Uterus (tissue), 4 donors: ENCODE measurements at places on chromosomes 2 and 18. TPM values are rescaled to one million over a fixed set of nuclear protein-coding genes. Genes with fewer than 3 reads are reported as not detected.

Gene CCL20
- total RNA-seq, result not detected

Gene PTPRN
- 0.55 TPM for total RNA-seq

Gene PCBP1
- 294 TPM for total RNA-seq

Gene HRH4
- not detected for total RNA-seq

Gene TMEM237
- 52.1 TPM for total RNA-seq

Gene CNTNAP5
- total RNA-seq, result not detected

Gene TTC27
- 10.5 TPM for total RNA-seq

Gene OTOF
- total RNA-seq, result not detected

Gene RAPGEF4
- 26.2 TPM for total RNA-seq

GRCh38 chr18:2303517-2304238 lies 267.6 kb downstream of the METTL4 start:
- no peak for DNase-seq

DNA sequence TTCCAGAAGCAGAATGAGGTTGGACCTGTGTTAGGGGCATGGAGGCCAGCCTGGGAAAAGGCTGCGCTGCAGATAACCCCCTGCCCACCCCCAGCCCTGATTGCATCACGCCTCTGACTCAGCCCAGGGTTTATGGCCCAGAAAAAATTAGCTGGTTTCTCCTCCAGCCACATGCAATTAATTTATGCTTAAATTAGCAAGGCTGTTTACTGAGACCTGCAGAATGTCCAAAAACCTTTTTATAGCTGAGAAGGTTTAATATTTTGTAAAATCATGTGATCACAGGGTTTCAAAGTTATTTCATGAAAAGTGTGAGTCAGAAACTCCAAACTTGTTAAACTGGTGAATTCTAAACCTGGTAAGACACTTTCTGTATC lies 123.1 kb upstream of the HDAC4 start:
- peak; percentile 79 for DNase-seq

DNA sequence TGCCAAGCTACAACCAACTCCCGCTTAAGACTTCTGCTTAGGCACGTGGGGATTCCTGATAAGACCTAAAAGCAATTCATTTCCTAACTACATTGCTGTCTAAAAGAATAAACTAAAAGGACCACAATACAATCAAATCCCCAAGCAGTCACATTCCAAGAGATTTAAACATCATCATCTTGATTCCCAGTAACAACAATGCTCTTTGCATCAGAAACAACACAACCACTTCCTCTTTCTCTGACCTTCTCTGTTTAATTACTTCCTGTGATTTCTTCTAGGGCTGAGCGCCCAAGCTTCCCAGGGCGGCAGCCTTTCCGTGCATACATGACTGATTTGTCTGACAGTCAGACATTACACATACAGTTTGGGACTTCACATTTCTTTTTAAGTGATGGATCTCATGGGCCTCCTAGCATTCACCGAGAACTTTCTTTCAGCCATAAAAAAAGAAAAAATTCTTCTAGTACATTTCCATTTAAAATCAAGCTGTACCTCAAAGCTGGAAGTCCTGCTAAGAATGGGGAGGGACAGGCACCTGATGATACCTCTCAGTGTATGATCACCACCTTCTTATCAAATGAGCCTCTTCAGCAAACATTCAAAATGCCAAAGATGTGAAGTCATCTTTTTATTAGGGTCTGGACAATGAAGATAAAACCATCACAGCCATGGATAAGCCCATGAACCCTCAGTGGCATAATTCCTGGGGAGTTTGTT lies 11.5 kb downstream of the SPRED2 start:
- DNase-seq, result no peak

DNA sequence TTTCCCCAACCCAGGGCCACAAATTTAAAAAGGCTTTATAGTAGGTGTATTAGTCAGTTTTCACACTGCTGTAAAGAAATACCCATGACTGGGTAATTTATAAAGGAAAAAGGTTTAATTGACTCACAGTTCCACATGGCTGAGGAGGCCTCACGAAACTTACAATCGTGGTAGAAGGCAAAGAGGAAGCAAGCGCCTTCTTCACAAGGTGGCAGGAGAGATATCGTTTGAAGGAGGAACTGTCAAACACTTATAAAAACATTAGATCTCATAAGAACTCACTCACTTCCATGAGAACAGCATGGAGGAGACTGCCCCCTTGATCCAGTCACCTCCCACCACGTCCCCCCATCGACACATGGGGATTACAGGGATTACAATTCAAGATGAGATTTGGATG lies 70.4 kb downstream of the FECH start:
- no peak for DNase-seq

GRCh38 chr2:67389286-67389685 lies 7.8 kb upstream of the ETAA1 start:
- DNase-seq, result no peak

DNA sequence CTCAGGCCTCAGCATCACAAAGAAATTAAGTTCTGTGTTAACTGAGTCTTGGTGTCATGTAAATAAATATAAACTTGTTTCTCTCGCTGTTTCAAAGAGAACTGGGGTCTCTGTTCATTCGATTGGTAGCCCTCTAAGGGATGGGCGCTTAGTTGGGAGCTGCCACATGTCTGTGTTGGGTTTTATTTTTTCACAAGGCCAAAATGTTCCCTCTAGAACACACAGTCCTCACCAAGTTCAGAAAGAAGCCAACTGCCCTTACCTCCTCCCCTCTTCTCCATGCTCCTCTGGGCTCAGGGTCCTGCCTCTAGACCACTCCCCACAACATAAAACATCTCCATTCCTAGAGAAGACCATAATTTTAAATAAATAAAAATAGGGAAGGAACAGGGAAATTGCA lies 490.9 kb downstream of the TNS1 start:
- no peak for DNase-seq

GRCh38 chr18:8140841-8141501 lies 468.3 kb upstream of the RAB12 start:
- DNase-seq, result peak; percentile 73

- DNase-seq, result no peak
Measured at GRCh38 chr2:17646838-17647701, 106.5 kb downstream of the SMC6 start.

DNA sequence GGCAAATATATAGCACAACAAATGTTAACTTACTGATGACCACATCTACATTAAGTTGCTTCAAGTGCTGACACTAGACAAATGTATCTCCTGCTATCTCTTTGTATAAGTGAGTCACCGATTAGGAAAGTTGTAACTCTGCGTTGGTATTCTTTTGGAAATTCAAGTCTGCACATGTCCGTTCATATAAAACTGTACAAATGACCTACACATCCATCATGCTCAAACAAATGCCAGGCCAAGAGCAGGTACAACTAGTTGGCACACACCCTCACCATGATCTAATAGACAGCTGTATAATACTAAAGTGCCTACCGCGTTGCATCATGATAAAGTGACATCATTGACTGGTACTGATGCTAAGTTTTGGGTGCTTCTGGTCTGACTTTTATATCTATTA lies 141.1 kb downstream of the RBMS1 start:
- DNase-seq, result no peak

GRCh38 chr2:96317584-96317997 lies 7.5 kb upstream of the ITPRIPL1 start:
- no peak for DNase-seq

GRCh38 chr2:182228073-182228473 lies 198.8 kb downstream of the PDE1A start:
- DNase-seq, result no peak

- no peak for DNase-seq
Measured at GRCh38 chr18:63145851-63146555, 173.6 kb downstream of the BCL2 start.

DNA sequence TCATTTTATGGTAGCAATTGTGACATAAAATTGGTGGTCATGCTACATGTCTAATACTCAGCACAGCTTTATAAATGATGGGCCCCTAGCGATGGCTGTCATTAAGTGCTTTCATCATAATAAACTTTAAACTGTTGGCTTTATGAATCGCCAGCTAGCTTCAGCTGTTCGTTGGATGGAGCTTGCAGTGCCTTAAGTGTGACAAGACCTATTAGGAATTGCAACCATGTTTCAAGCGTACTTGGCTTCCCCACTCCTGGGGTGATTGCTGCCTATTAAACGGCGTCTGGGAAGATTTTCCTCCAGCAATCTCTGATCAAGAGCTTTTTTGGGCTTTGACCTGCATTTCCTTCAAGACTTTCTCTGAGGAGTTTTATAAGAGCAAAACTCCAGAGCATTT lies 164.5 kb upstream of the SIX3 start:
- no peak for DNase-seq

- DNase-seq, result no peak
Measured at GRCh38 chr2:46854260-46854659, 61.3 kb downstream of the MCFD2 start.

GRCh38 chr2:134087371-134087921 lies 166.4 kb upstream of the MGAT5 start:
- no peak for DNase-seq

GRCh38 chr2:3212984-3213383 lies 164.6 kb downstream of the EIPR1 start:
- no peak for DNase-seq

DNA sequence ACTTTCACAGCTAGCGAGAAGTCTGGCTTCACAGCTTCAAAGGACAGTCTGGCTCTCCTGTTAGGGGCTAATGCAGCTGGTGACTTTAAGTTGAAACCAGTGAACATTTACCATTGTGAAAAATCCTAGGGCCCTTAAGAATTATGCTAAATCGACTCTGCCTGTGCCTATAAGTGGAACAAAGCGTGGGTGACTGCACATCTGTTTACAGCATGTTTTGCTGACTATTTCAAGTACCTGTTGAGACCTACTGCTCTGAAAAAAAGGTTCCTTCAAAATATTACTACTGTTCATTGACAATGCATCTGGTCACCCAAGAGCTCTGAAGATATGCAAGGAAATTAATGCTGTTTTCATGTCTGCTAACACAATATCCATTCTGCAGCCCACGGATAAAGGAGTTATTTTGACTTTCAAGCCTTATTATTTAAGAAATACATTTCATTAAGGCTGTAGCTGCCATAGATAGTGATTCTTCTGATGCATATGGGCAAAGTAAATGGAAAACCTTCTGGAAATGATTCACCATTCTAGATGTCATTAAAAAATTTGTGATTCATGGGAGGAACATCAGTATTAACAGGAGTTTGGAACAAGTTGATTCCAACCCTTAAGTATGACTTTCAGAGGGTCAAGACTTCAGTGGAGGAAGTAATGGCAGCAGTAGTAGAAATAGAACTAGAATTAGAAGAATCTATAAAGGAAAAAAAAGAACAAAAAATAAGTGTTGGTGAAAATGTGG lies 48.9 kb downstream of the POLR1A start:
- no peak for DNase-seq

- DNase-seq, result no peak
Measured at GRCh38 chr2:104793966-104794365, 59.9 kb upstream of the POU3F3 start.

GRCh38 chr2:30127016-30127893 lies 19.6 kb upstream of the YPEL5 start:
- DNase-seq, result no peak

- DNase-seq, result no peak
Measured at GRCh38 chr18:60448487-60449267, 76.1 kb upstream of the MC4R start.

DNA sequence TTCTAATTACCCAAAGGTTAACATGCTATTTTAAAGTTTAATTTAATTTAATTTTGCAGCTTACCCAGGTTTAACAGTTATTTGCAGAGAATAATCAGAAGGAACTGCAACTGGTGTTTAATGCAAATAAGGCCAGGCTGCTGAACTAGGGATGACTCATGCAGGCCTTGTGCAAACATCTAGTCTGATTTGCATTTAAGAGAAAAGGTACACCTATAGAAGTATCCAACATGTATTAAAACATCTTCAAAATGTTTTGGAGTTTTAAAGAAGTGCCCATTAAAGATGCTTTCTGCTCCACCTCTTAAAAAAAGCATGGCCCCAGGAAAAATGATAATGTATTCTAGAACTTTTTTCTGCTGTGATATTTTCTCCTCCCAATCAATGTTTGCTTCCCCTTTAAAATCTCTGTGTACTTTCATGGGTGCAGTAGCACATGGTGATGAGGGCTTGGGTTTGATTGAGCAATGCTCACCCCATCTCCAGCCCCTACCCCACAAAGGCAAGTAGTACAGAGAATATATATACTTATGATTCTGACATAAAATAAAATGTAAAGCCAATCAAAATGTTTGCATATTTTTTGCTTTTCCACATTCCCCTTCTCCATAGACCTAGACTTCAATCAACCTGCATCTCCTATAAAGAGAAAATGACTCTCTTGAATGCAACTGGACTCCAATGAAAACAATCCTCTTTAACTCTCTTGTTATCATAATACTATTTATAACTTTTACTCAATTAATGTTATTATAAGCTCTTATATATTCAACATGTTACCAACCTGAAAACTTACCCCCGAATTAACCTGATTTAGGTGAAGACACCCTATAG lies 54.1 kb downstream of the ATP8B1 start:
- DNase-seq, result no peak

- no peak for DNase-seq
Measured at GRCh38 chr2:191950132-191950874, 103.4 kb upstream of the CAVIN2 start.

DNA sequence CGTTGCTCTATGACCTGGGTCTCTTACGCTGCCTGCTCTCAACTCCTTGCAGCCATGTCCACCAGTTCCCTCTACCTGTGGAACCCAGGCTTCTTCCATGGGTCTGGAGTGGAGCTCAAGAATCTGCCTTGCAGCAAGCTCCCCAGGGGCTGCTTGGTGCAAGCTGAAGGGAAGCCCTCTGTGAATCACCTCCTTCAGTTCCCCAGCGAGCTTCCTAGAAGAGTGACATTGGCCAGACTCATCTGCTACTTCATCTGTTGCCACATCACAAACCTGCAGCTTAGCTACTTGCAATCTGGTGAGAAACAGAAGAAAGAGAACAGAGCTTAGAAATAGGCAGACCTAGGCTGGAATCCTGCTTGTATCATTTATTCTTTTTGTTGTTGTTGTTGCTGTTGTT lies 9.8 kb upstream of the EFR3B start:
- DNase-seq, result no peak

GRCh38 chr2:48668992-48669391 lies 51.3 kb downstream of the GTF2A1L start:
- DNase-seq, result no peak

DNA sequence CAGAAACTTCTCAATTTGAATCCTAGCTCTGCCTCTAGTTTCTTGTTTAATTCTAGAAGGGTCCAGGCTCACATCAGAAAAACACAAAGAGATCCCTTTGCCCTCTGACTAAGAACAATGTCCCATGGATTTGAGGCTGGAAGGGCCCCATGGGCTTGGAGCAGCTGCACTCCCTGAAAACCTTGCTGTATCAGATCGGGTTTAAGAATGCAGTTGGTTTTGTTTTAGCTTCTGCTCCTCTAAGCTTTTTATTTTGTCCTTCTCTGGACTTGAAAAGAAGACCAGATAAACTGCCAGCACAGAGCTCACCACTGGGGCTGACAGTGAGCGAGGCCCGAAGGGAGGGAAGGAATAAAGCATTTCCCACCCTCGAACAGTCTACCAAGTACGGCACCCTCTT lies 69.2 kb upstream of the WIPF1 start:
- DNase-seq, result no peak

GRCh38 chr2:109177635-109178034 lies 48.6 kb downstream of the SH3RF3 start:
- DNase-seq, result no peak

- DNase-seq, result no peak
Measured at GRCh38 chr2:157155992-157156391, 101.5 kb upstream of the GALNT5 start.
